ENCODE measurements at places on chromosomes 1 and 21.

- no peak for DNase-seq
Measured at GRCh38 chr1:160755461-160755860, 16.4 kb downstream of the SLAMF7 start.

DNA sequence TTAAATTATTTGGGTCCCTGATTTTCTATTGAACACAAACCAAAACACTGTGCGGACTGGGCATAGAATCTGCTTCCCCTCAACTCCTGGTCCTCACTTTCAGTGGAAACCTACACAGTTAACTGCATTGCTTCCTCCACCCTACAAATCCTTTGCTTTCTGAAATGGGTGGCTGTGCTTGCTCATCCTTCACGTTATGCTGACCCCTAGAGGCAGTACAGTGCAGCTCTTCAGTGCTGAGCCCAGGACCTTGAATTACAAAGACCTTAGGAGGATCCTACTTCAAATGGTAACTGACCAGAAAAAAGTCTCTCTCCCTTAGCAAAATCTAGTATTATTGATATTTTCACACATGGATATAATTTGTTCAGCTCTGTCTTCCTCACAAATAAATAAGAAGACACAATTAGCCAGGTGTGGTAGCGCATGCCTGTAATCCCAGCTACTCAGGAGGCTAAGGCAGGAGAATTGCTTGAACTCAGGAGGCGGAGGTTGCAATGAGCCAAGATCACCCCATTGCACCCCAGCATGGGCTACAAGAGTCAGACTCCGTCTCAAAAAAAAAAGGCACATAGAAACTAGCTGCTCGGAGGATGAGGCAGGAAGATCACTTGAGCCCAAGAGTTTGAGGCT is 63.4 kb upstream of the L1TD1 start:
- no peak for DNase-seq

DNA sequence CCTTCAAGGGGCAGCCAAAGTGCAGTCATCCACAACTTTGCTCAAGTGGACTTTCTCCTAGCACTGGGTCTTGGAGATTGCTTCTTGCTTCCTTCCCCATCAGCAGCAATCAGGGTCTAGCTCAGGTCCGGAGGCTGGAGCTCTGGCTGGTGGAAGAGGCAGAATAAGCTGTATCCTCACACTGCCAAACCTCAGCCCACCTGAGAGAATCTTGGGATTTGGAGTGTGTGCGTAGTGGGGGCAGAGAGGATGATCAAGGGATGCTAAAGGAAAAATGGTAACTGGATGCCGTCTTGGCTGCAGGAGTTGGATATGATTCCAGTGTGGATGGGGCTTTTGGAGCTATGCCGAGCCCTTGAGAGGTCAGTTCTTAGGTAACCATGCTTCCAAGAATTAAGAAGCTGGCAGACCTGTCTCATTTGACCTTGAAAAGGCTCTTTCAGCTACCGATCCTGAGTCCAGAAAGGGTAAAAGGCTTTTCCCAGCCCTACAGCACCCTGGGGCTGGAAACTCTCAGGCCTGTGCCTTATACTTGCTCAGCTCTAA is 4.5 kb upstream of the NFASC start:
- no peak for DNase-seq

- no peak for DNase-seq
Measured at GRCh38 chr21:42724226-42724920, 71.0 kb downstream of the PDE9A start.

DNA sequence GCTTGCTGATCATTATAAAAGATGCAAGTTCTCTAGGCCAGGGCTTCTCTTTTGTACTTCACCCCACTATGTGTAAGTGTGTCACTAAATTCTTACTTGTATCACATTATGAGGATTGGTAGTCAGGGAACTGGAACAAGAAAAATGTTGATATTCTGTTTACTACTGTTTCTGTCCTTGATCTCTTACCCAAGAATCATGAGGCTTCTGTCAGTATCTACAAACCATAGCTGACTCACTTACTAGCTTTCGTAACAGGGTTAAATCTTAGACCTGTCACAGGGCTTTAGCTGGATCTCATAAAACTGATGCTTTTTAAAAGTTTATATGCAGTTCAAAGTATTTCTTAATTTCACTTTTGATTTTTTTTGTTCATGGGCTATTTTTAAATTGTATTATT is 681.2 kb downstream of the PLPP3 start:
- DNase-seq, result no peak

DNA sequence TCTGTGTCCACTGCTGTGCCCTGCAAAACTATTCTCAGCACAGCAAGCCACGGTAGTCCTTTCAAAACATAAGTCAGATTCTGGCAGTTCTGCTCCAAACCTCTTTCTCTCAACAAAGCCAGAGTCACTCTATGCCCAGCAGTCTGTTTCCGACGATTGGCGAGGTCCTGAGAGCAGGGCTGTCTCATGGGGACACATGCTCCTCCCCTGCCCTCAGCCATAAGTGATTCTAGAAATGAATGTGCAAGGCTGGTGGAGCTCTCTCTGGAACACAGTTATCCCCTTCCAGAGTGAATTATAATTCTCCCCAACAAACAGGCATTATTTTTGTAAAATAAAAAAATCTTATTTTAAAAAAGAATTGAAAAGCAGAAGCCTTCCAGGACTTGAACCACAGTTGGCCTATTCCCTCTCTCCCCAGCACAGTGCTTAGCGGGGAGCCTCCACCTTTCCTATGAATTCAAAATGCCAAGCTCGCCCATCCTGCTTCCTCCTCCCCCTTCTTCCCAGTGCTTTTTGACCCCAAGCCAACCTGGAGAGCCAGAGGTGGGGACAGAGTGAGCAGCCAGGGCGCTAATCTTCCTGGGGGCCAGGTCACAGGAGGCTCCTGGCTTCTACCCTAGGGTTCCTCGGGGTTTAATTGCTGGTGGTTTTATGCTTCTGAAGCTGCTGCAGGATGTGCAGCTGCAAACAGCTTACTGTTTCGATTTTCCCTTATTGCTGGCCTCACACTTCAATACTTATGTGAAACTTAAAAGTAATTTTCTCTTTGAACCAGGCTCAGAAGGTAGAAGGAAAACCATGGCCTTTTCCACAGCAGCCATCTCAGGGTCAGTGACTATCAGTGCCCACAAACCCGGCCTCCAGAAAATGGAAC is 41.1 kb downstream of the KCNJ6 start:
- no peak for DNase-seq
